CD4-positive, alpha-beta memory T cell (primary cell): ENCODE measurements at places on chromosomes 11 and 22.

GRCh38 chr11:27420722-27421572, 51.6 kb downstream of the LGR4 start:
- no peak for DNase-seq

DNA sequence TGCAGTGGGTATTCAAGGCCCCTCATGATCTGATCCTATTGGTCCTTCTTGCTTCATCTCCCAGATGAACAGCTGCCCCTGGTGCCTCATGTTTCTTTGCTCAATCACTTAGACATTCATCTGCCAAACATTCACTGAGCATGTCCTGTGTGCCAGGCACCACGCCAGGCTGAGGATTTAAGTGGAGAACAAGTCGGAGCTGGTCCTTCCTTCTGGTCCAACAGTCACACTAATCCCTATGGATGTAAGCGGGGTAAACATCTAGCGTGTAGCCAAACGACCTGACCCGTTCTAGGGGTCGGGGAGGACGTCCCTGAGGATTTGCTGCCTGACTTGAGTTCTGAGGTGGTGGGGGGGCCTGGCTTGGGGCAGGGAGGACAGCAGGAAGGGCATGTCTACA, 21.9 kb downstream of the ZMAT5 start:
- no peak for DNase-seq

GRCh38 chr11:92216789-92217188, 7.8 kb upstream of the FAT3 start:
- DNase-seq = no peak

GRCh38 chr11:58152781-58153180, 27.5 kb upstream of the OR9I1 start:
- DNase-seq = no peak

- peak; percentile 91 for DNase-seq
Measured at GRCh38 chr11:123083623-123084029, 21.7 kb upstream of the HSPA8 start.

DNA sequence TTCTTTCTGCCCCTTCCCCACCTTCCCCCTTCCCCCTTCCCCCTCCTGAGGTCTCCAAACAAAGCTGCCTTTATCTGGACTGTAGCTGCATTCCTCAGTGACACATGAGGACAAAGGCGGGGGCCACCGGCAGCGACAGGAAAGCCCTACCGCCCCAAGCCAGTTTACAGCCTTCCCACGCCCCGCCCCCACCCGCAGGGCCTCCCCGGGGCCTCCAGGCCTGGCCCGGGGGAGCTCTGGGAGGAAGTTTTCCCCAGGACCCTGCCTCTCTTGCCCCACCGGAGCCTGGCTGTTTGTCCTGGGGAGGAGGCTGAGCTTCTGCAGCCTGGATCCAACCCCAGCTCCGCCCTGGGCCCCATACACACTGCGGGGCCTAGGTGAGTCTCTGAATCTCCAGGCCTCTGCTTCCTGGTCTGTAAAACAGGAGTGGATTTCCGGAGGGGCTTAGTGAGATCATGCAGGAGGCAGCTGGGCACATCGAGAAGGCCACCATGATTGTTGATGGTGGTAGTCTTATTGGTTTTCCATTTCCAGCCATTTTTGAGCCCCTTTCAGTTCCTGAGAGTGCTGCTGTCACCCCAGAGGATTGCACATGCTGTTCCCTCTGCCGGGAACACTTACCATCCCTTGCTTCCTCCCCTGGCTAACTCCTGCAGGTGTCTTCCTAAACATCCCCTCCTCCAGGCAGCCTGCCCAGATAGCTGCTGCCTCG, 130.7 kb downstream of the MN1 start:
- DNase-seq = no peak
